Activated naive CD4-positive, alpha-beta T cell treated with anti-CD3 and anti-CD28 coated beads, Interleukin-2, amount 50 U/mL, for 72 hours (primary cell): ENCODE measurements at places on chromosomes 13 and 19. TPM values are rescaled to one million over a fixed set of nuclear protein-coding genes. Genes with fewer than 3 reads are reported as not detected.

ONECUT3 gene
- total RNA-seq = not detected

HPN gene
- total RNA-seq = not detected

SEMA6B gene
- total RNA-seq = not detected

AKAP8L gene
- total RNA-seq = 70.9 TPM

ADAMTSL5 gene
- 6.0 TPM for total RNA-seq

PSG2 gene
- not detected for total RNA-seq

KLHL1 gene
- not detected for total RNA-seq

ZNF525 gene
- total RNA-seq = 19.3 TPM

THSD8 gene
- total RNA-seq = 42.7 TPM

RPS5 gene
- total RNA-seq = 1,454 TPM

LENG8 gene
- 191 TPM for total RNA-seq

ARL11 gene
- total RNA-seq = 1.5 TPM

COPE gene
- total RNA-seq = 190 TPM

VSIG10L gene
- total RNA-seq = 6.4 TPM

CEACAM4 gene
- total RNA-seq = not detected

ZNF491 gene
- 2.2 TPM for total RNA-seq

ZNF333 gene
- 49.7 TPM for total RNA-seq

SIGLEC5 gene
- not detected for total RNA-seq

KLK12 gene
- total RNA-seq = not detected

THSD1 gene
- 0.19 TPM for total RNA-seq

MKNK2 gene
- 261 TPM for total RNA-seq

PRR19 gene
- 1.6 TPM for total RNA-seq

UBL3 gene
- total RNA-seq = 7.3 TPM

MEF2B gene
- 3.4 TPM for total RNA-seq

KIR3DL3 gene
- not detected for total RNA-seq

GDF15 gene
- 0.29 TPM for total RNA-seq

TTC9B gene
- not detected for total RNA-seq

TMC4 gene
- total RNA-seq = not detected

DNM2 gene
- total RNA-seq = 191 TPM

PALM gene
- total RNA-seq = 0.66 TPM

TMPRSS9 gene
- total RNA-seq = not detected

FBXO17 gene
- total RNA-seq = not detected

CEACAM20 gene
- total RNA-seq = not detected

FGF21 gene
- not detected for total RNA-seq

NRTN gene
- 1.1 TPM for total RNA-seq

POGLUT2 gene
- 4.3 TPM for total RNA-seq

SMIM24 gene
- not detected for total RNA-seq

CKAP2 gene
- 123 TPM for total RNA-seq
